ENCODE measurements at places on chromosomes 4 and X.

GRCh38 chrX:12315526-12315925 is 177.3 kb downstream of the FRMPD4 start:
- DNase-seq: no peak

GRCh38 chrX:153704021-153704526 is 16.3 kb downstream of the SLC6A8 start:
- no peak for DNase-seq

DNA sequence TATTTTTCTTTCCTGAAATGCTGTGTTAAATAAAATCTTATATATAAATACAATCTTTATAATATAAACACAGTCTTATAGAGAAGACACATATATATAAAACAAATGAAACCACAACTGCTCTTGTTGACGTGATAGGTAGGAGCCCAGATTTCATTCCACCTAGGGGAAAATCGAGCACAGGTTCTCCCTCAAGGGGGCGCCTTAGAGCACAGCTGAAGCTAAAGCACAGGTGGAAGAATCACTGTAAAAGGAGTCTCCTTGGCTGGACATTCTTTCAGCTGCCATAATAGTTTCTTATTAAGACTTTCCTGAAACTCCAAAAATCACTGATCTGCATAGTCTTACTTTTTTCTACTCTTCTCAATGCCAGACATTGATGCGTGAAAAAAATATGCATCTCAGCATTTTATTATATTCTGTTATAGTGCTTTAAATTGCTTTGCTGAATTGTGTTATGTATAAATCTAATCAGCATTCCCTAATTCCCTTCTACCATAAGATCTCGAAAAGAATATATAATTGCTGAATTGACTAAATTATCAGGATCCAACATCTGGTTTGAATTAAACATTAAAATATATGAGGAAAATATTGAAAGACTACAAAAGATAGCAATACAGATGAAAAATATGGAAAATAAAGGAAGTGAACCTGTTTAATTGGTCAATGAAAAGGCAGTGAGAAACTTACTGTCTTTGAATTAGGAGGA is 25.5 kb upstream of the RXFP1 start:
- peak; percentile 48 for DNase-seq

GRCh38 chr4:77959566-77960338 is 97.1 kb downstream of the MRPL1 start:
- DNase-seq: no peak

DNA sequence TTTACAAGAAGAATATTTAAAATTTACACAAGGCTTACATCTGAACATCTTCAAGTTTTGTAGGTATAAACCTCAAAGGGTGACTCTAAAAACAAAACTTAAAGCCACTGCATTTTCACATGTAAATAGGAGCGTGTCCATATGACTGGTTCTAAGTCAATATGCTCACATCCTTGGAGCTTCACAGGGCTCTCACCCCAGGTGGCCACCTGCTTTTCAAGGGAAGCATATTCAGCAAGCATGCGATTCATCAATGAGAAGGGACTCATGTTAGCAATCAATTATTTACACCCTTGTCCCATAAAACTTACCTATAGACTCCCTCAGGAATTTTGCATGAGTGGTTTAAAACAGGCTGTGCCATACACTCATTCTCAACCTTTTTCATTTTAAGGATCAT is 17.8 kb upstream of the KLHL34 start:
- no peak for DNase-seq

GRCh38 chr4:176001151-176002006 is 64.3 kb upstream of the WDR17 start:
- DNase-seq: peak; percentile 47

DNA sequence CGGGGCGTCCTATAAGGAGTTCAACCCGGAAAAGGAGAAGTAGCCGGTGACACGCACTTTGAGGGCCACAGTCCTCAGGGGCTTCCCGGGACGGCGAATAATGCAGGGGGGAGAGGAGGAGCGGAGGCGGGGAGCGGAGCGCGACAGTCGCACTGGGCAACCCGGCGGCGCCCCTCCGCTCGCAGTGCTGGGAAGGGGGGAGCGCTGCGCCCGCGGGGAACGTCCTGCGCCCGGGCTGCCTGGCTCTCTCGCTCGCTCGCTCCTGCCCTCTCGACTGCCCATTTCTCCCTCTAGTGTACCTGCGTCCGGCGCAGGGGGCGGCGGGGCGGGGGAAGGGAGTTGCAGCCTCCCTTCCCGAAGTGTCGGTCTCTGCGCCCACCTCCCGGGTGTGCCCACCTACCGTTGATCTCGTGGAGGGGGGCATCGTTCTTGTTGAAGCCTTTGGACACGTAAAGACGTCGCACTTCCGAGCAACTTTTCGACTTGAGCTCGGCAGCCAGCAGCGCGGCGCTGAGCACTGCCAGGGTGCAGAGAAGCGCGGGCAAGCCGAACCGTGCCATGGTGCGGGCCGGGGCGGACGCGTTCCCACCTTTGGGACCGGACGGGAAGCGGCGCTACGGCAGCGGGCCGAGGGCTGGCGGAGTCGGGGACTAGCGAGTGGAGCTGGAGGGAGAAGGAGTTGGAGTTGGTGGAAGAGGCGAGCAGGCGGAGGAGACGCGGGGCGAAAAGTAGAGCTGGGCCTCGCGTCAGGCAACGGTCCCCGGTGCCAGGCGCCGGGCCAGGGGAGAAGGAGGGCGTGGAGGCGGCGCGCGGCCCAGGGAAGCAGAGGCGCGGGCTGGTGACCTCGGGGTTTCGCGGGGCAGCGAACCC is 648 bp downstream of the GPC4 start:
- DNase-seq: peak; percentile 46

GRCh38 chrX:129659141-129659540 is 4.4 kb upstream of the APLN start:
- DNase-seq: no peak

- peak; percentile 52 for DNase-seq
Measured at GRCh38 chrX:1390621-1391369, 1.1 kb downstream of the SLC25A6 start.

DNA sequence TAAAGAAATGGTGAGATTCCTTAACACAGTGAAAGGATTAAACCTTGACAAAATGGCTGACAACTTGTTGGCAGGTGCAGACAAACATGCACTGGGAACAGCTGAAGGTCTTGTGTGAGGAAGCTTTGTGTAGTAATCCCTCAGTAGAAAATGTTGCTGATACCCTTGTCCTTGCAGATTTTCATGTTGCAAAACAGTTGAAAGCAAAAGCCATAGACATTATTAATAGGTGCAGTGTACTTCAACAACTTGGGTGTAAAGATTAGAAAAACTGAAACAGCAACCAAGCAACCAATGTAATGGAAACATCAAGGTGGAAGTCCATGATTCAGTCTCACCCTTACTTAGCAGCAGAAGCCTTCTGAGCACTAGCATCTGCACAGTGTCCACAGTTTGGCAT is 29.8 kb downstream of the UGT2B7 start:
- no peak for DNase-seq

Data from Right ventricle myocardium superior (tissue), 1 donor.